Effector memory CD8-positive, alpha-beta T cell (primary cell): ENCODE measurements at places on chromosomes 11 and 22.

DNA sequence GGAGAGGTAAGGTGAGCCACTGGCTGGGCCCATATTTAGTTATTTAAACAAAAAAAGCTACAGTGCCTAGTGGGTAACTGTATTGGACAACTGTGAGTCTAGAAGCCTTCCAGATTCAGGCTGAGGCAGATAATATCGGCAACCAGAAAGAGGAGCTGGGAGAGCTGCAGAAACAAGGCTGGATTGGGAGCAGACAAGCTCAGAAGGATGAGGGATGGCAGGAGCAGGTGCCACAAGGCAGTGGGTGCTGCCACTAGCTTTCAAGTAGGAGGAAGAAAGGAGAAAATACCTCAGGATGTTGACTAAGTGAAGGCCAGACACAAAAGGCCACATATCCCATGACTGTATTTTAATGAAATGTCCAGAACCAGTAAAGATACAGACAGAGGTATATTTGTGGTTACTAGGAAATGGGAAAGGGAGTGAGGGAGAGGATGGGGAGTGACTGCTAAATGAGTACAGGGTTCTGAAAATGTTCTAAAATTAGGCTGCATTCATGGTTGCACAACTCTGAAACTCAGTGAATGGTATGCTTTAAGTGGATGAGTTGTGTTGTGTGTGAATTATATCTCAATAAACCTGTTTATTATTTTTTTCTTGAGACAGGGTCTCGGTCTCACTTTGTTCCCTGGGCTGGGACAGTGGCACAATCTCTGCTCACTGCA is 11.8 kb upstream of the RAPSN start:
- H3K36me3 ChIP-seq = peaks cover 39% of the 10 kb centered on the region
- H3K27ac ChIP-seq = no peak overlapping the region
- H3K4me1 ChIP-seq = peaks cover 5% of the 10 kb centered on the region
- no peaks in the 10 kb centered on the region for H3K27me3 ChIP-seq
- H3K4me3 ChIP-seq = no peak overlapping the region

GRCh38 chr11:7971846-7972245 is 6.6 kb upstream of the NLRP10 start:
- H3K27ac ChIP-seq = no peak overlapping the region
- no peaks in the 10 kb centered on the region for H3K4me1 ChIP-seq

- no peak overlapping the region for H3K27ac ChIP-seq
- peaks cover 1% of the 10 kb centered on the region for H3K27me3 ChIP-seq
- H3K4me1 ChIP-seq = no peaks in the 10 kb centered on the region
Observed at GRCh38 chr11:22703591-22703990, 37.2 kb downstream of the GAS2 start.

GRCh38 chr11:45391168-45391850 is 105.2 kb upstream of the SYT13 start:
- DNase-seq = no peak
- no peak overlapping the region for H3K27ac ChIP-seq

DNA sequence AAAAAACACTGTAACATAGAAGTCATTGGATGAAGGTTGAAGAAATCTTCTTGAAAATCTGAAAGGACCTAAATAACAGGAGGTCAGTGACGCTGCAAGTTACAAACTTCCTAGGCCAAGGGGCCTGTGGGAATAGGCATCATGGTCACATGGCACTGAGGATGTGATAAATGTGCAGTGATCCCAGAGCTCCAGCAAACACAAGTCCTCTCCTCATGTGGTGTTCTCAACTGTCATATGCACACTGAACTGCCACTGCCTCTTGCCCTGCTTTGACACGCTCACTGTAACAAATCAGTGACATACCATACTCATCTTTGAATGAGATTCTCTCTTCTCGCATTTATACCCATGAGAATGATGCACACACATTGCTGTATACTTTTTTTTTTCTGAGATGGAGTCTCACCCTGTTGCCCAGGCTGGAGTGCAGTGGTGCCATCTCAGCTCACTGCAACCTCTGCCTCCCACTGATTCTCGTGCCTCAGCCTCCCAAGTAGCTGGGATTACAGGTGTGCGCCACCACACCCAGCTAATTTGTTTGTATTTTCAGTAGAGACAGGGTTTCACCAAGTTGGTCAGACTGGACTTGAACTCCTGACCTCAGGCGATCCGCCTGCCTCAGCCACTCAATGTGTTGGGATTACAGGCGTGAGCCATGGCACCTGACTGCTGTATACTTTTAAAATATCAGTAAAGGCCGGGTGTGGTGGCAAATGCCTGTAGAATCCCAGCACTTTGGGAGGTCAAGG is 65.1 kb upstream of the YPEL1 start:
- no peaks in the 10 kb centered on the region for H3K4me1 ChIP-seq
- DNase-seq = no peak
- no peaks in the 10 kb centered on the region for H3K27me3 ChIP-seq

- H3K36me3 ChIP-seq = peaks cover 4% of the 10 kb centered on the region
- H3K27ac ChIP-seq = peak overlapping the region; percentile 33
- peaks cover 15% of the 10 kb centered on the region for H3K4me1 ChIP-seq
- DNase-seq = no peak
Observed at GRCh38 chr11:62404435-62404834, 14.4 kb upstream of the SCGB1A1 start.

GRCh38 chr22:37316405-37316804 is 34.1 kb downstream of the CYTH4 start:
- H3K36me3 ChIP-seq = peaks cover 36% of the 10 kb centered on the region
- no peaks in the 10 kb centered on the region for H3K27me3 ChIP-seq
- H3K4me1 ChIP-seq = peaks cover 36% of the 10 kb centered on the region
- no peak for DNase-seq
- peak overlapping the region; percentile 65 for H3K27ac ChIP-seq

GRCh38 chr22:18156878-18157713 is 7.1 kb downstream of the USP18 start:
- peak overlapping the region; percentile 60 for H3K27ac ChIP-seq
- no peaks in the 10 kb centered on the region for H3K36me3 ChIP-seq
- H3K4me1 ChIP-seq = peaks cover 4% of the 10 kb centered on the region
- DNase-seq = no peak
- no peak overlapping the region for H3K4me3 ChIP-seq

GRCh38 chr11:97908354-97908753 is 1112.4 kb upstream of the CNTN5 start:
- no peaks in the 10 kb centered on the region for H3K4me1 ChIP-seq
- H3K27me3 ChIP-seq = no peaks in the 10 kb centered on the region
- no peak overlapping the region for H3K27ac ChIP-seq
- H3K36me3 ChIP-seq = no peaks in the 10 kb centered on the region

GRCh38 chr11:62680825-62681240 is 2.0 kb upstream of the UBXN1 start:
- no peaks in the 10 kb centered on the region for H3K27me3 ChIP-seq
- peaks cover 24% of the 10 kb centered on the region for H3K4me1 ChIP-seq
- no peak overlapping the region for H3K27ac ChIP-seq

DNA sequence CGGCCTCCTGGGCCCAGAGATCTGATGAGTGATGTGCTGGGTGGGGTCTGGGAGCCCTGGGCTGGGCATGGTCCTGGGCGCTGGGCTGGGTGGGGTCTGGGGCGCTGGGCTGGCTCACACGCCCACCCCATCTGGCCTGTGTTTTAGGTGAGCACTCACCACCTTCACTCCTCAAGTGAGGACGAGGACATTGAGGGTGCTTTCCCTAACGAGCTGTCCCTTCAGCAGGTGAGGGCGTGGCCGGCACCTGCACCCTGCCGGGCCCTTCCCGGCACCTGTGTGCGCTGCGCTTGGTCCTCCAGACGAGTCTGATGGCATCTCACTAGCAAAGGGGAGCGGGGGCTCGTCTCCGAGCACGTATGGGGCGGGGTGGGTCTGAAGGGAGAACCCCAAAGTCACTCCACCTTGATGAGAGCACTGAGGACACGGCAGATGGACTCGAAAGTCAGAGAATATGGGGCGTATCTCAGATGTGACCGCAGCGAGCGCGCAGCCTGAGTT is 37.9 kb downstream of the SBF1 start:
- H3K4me3 ChIP-seq = no peak overlapping the region
- H3K27me3 ChIP-seq = no peaks in the 10 kb centered on the region
- H3K4me1 ChIP-seq = peaks cover 3% of the 10 kb centered on the region
- no peak for DNase-seq
- peaks cover 53% of the 10 kb centered on the region for H3K36me3 ChIP-seq

DNA sequence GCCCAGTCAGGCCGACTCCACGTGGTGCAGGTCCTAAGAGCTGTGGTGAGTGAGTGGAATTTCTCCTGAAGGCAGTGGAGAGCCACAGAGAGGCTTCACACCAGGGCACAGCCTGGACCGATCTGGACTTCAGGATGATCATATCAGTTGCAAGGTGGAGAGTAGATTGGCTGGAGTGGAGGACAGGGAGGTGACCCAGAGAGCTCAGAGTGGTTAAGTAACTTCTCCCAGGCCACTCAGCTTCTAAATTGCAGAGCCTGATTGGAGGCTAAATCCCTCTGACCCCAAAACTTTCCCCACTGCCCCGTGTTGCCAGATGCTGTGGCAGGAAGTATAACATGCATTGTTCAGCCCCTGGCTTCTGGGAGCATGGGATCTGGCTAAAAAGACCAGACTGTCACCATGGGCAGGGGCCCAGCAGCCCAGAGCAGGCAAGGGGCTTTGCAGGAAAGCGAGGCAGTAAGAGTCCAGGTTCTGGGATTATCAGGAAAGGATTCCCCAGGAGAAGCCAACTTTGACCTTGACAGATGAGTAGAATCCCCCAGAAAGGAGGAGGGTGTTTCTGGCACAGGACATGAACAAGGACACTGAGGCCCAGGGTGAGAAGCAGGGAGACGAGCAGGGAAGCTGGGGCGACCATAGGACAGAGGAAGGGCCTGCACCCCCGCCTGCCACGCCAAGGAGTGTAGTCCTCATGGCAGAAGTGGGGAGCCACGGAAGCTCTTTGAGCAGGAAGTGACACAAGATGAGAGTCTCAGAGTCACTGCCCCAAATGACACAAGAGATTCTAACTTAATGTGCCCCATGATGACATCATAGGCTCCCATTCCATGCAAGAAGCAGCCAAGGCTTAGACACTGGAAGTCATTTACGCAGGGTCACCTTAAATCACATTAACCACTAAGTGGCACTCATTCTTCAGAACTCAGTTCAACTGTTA is 4.8 kb downstream of the SLC35C1 start:
- DNase-seq = no peak
- H3K4me3 ChIP-seq = peak overlapping the region; percentile 11
- peaks cover 16% of the 10 kb centered on the region for H3K36me3 ChIP-seq
- H3K4me1 ChIP-seq = peaks cover 45% of the 10 kb centered on the region
- H3K27me3 ChIP-seq = no peaks in the 10 kb centered on the region
- peak overlapping the region; percentile 79 for H3K27ac ChIP-seq

GRCh38 chr11:24585192-24585591 is 88.3 kb downstream of the LUZP2 start:
- no peak overlapping the region for H3K27ac ChIP-seq
- no peaks in the 10 kb centered on the region for H3K36me3 ChIP-seq
- no peaks in the 10 kb centered on the region for H3K4me1 ChIP-seq
- DNase-seq = no peak

- peaks cover 17% of the 10 kb centered on the region for H3K36me3 ChIP-seq
- no peak for DNase-seq
- peaks cover 8% of the 10 kb centered on the region for H3K4me1 ChIP-seq
Observed at GRCh38 chr22:46678785-46679700, 58.9 kb downstream of the GRAMD4 start.

- H3K4me3 ChIP-seq = no peak overlapping the region
- DNase-seq = no peak
- no peaks in the 10 kb centered on the region for H3K4me1 ChIP-seq
- H3K27me3 ChIP-seq = peaks cover 22% of the 10 kb centered on the region
Observed at GRCh38 chr11:112852143-112852866, 108.9 kb upstream of the NCAM1 start.

DNA sequence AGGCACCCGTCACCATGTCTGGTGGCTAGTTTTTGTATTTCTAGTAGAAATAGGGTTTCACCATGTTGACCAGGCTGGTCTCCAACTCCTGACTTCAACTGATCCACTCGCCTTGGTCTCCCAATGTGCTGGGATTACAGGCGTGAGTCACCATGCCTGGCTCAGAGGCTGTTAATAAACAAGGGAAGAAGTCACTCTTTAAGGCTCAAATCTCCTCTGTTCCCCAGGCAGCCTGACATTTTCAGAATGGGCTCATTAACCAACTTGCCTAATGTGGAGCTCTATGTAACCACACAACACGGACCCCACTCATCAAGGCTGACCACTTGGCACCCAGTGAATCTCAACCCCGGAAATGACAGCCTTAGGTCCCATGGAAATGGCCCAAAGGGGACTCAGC is 24.1 kb downstream of the APOL3 start:
- H3K27me3 ChIP-seq = no peaks in the 10 kb centered on the region
- H3K4me1 ChIP-seq = no peaks in the 10 kb centered on the region
- peak overlapping the region; percentile 23 for H3K27ac ChIP-seq
- no peak overlapping the region for H3K4me3 ChIP-seq
- peaks cover 28% of the 10 kb centered on the region for H3K36me3 ChIP-seq

- H3K4me1 ChIP-seq = no peaks in the 10 kb centered on the region
- peaks cover 11% of the 10 kb centered on the region for H3K27me3 ChIP-seq
- no peak overlapping the region for H3K4me3 ChIP-seq
- no peak overlapping the region for H3K27ac ChIP-seq
- H3K36me3 ChIP-seq = no peaks in the 10 kb centered on the region
Observed at GRCh38 chr11:115959081-115959486, 454.9 kb upstream of the CADM1 start.

DNA sequence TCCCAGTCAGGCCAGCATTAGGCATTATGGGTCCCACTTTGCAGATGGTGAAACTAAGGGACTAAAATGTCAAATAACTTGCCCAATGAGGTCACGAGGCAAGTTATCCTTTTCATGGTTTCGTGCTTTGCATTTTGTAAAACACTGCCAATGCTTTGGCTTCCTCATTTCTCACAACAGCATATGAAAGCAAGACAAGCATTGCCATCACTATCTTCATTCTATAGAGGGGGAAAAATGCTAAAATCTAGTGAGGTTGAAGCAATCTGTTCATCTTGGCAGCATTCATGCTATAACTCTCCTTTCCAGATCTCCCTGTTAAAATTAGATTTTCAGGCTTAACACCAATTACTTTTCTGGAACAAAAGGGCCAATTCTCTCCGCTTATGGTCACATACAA is 14.8 kb downstream of the FAM181B start:
- H3K36me3 ChIP-seq = no peaks in the 10 kb centered on the region
- no peak overlapping the region for H3K4me3 ChIP-seq
- no peak for DNase-seq
- H3K27ac ChIP-seq = no peak overlapping the region
- H3K27me3 ChIP-seq = no peaks in the 10 kb centered on the region

- H3K36me3 ChIP-seq = peaks cover 21% of the 10 kb centered on the region
- no peak overlapping the region for H3K27ac ChIP-seq
- H3K4me1 ChIP-seq = peaks cover 33% of the 10 kb centered on the region
Observed at GRCh38 chr11:133942577-133942976, 14.2 kb downstream of the IGSF9B start.

DNA sequence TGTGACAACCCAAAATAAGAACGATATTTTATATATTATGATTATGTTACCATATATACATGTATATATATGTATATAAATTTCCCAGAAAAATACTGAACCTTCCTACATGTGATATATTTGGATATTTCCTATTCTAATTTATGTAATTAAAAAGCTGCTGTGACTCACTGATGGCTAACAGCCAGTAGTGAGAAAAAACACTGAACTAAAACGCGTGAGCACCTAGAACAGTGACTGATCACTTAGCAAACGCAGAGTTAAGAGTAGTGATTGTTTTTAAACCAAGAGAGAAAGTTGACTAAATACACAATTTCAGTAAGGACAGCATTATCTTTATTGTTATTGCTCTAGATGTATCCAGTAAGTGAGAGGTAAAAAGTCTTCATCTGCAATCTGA is 213.8 kb downstream of the TMEM135 start:
- no peaks in the 10 kb centered on the region for H3K36me3 ChIP-seq
- no peak overlapping the region for H3K4me3 ChIP-seq
- peaks cover 47% of the 10 kb centered on the region for H3K4me1 ChIP-seq
- H3K27me3 ChIP-seq = no peaks in the 10 kb centered on the region
